Stimulated activated CD8-positive, alpha-beta memory T cell treated with anti-CD3 and anti-CD28 coated beads, Interleukin-7, amount 100 ng/mL, for 48 hours (primary cell): ENCODE measurements at places on chromosomes 7 and 10.

DNA sequence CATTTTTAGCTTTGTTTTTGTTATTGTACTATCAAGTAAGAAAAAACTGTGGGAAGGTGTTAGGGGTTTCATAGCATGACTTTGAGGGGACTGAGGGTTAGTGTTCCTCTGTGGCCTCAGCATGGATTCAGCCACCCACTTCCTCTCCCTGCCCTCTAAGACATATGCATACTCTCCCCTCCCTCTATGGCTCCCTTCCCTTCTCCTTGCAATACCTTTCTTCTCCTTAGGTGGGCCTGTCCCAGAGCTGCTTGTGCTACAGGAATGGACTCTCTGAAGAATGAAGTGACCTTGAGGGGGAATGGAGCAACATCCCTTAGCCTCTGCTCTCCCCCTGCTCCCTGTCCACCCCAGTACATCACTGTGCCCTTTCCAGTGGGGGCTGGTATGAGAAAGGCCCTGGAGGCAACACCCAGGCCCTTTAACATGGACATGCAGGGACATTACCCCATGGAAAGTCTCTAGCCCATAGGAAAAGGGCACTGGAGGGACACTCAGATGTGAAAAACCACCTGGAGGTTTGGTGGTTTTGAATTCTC lies 22.4 kb downstream of the CDH23 start:
- DNase-seq = no peak

- DNase-seq = no peak
Observed at GRCh38 chr10:12499076-12499986, 150.0 kb downstream of the CAMK1D start.

- no peak for DNase-seq
Observed at GRCh38 chr10:106931159-106931852, 233.2 kb downstream of the SORCS1 start.

GRCh38 chr7:235576-236395 lies 43.4 kb downstream of the FAM20C start:
- no peak for DNase-seq

- DNase-seq = no peak
Observed at GRCh38 chr7:36360244-36360643, 29.4 kb upstream of the ANLN start.

GRCh38 chr10:12796401-12797160 lies 204.9 kb downstream of the CCDC3 start:
- no peak for DNase-seq

DNA sequence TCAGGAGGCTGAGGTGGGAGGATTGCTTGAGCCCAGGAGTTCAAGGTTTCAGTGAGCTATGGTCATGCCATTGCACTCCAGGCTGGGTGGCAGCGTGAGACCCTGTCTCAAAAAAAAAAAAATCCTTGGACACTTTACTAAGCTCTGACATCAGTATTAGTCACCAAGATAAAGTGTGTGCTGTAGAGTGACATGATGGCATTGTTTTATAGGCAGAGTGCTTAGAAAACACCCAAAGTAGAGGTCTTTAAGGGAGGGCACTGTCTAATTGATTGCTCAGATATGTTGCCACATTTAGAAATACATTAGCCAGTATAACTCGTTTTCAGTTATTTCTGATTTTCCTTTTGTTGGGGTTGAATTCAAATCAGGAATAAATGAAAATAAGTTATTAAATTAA lies 235.9 kb downstream of the REEP3 start:
- DNase-seq = no peak
